ENCODE measurements at places on chromosomes 7 and 10.

- DNase-seq: no peak
Measured at GRCh38 chr10:80159166-80159873, 26.8 kb downstream of the PLAC9 start.

DNA sequence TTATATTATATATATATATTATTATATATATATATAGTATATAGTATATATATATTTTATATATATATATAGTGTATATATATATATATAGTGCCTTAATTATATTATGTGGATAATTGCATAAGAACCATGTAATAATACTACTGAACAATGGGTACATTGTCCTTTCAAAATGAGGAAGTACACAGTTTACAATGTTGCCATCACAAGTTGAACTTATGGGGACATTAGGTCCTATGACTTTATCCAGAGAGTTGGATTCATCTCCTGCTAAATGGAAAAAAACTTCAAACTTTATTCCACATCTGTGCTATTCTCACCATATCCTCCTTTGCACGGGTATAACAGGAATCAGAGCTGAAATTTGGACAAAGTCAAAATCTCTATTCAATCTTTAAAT, 105.0 kb upstream of the AGR3 start:
- DNase-seq: no peak

- no peak for DNase-seq
Measured at GRCh38 chr7:156378806-156379205, 261.8 kb upstream of the RNF32 start.

DNA sequence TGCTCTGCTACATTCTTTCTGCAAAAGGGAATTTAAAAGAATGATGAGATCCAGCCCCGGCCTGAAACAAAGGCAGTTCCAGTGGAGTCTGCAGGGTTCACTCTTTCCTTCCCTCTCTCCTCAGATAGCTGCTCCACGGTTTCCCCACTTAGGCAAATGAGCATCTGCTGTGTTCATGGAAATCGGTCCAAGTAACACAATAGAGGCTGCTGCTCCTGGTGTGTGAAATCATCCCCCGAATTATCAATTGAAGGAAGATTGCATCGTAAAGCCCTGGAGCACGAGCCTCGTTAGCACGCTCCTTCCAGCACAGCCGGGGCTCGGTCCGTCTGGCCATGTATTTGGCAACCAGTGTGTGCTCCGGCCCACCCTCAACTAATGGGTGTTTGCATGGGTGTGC, 108.3 kb upstream of the DPP6 start:
- DNase-seq: no peak

DNA sequence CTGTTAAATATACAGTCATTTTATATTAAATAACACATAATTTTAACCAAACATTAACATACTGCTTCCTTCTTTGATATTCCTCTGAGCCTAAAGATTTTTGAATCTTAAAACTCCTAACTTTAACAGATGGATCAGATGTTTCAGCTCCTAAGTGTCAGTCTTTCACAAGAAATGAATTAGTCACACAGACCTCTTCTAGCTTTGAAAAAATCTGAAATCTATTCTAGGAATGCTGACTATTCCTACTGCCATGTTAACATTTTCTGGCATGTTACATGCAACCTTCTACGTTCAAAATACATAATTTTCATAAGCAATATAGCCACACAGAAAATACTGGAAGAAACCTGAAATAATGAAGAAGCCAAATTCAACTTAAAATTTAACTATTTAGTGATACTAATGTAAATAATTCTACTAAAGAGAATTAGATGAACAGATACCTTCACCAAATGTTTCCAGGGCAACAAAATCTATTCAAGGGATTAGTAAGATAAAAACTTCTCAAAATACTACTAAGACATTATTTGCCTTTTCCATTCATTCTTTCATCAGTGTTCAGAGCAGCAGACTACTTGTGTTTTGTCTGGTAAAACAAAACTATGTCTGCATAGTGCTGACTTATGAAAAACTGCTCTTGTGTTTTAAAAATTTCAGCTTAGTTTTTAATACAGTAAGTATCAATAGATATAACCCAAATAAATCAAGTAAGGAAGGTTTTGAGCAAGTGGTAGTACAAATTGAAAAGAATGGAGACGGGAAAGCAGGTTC, 9.2 kb downstream of the JMJD1C start:
- DNase-seq: no peak

DNA sequence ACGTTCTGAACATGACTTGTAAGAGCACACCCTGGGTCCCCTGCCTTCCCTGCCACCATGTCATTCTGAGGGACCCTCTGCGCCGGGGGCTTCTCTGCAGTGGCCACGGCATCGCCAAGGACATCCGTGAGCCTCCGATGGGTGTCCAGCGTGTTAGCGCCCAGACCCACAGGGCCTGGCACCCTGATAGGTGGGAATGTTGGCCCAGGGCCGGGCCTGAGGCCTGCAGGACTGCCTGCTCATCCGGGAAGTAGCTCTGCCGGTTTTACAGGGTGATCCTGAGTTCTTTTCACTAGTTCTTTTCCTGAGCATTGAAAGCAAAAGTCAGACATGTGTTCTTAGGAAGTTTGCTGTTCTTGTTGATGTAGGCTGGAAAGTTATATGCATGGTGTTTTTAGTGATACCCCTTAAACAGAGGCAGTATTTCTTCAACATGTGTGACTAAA, 54.5 kb downstream of the WDR37 start:
- no peak for DNase-seq

- no peak for DNase-seq
Measured at GRCh38 chr7:155660758-155661093, 16.3 kb downstream of the RBM33 start.

- DNase-seq: no peak
Measured at GRCh38 chr7:151064454-151064853, 5.1 kb downstream of the SLC4A2 start.

DNA sequence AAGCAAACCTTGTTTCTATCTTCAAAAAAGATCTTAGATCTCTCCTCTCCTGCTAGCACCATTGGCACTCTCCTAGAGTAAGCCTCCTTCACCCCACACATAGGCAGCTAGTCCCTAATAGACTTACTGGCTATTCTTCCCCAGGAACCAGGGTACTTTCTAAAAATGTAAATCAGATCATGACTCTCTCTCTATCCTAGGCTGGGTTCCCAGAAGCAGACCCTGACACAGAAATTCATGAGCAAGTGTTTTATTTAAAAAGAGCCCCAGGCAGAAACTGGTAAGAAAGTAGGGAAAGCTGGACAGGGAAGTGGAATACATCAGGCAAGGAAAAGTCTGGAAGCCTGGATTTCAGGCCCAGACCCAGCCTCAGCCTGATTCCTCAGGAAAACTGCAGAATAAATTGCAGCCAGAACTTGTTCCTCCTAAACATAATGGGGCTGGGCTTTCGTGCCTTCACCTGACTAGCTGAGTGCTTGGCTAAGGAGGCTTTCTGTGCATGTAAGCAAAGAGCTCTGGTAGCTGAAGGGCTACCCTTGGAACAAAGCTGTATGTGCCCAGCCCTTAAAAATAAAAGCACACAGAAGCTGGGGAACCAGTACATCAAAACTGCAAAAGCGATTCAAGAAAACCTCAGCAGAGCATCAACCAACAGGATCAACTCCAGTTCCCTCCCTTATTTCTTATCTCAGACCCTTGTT, 18.8 kb upstream of the SORBS1 start:
- DNase-seq: no peak

DNA sequence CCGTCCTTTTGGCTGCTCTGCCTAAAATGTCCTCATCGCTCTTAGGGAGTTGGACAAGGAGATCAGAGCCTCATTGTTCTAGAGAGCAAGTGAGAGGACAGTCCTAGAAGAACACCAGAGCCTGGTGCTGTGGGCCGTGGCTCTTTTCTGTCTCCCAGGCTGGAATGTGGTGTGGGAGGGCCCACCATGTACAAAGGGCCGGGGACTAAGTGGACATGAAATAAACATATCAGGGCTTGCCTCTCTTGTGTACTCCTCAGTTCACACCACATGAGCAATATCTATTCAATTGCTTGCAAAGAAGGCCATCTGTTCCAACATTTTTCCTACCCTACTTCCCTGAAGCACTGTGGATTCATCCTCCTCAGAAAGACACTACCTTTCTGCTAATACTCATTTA, 510.4 kb downstream of the SUGCT start:
- no peak for DNase-seq

DNA sequence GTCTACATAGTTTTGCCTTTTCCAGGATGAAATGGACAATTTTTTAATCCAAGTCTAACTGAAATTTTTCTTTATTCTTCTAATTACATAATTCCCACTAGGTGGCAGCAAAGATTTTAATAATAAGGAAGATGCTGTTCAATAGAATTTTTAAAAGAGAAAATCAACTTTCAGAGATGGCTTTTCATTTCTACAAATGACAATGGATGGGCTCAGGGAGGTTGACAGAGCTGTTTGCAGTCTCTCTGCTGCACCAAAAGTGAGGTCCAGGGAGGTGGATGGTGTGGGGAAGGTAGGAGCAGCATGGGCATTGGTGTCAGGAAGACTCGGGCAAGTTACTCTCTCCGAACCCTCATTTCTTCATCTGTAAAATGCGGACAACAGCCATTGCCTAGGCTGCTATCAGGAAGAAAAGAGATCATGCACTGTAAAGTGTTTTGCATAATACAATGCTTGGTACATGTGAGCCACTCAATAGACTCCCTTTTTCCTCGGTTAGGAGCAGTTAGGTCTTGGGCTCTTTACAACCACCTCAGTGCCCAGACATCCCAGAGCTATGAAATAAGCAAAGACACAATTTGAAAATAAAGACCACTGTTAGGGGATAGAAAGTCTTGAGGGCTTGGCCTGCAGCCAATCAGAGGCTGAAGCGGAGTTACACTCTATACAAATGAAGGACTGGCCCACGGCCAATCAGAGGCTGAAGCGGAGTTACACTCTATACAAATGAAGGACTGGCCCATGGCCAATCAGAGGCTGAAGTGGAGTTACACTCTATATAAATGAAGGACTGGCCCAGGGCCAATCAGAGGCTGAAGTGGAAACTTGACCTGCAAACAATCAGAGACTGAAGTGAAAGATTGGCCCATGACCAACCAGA, 107.1 kb downstream of the ABLIM1 start:
- peak; percentile 79 for DNase-seq

- no peak for DNase-seq
Measured at GRCh38 chr10:119762805-119763798, 37.3 kb downstream of the INPP5F start.

DNA sequence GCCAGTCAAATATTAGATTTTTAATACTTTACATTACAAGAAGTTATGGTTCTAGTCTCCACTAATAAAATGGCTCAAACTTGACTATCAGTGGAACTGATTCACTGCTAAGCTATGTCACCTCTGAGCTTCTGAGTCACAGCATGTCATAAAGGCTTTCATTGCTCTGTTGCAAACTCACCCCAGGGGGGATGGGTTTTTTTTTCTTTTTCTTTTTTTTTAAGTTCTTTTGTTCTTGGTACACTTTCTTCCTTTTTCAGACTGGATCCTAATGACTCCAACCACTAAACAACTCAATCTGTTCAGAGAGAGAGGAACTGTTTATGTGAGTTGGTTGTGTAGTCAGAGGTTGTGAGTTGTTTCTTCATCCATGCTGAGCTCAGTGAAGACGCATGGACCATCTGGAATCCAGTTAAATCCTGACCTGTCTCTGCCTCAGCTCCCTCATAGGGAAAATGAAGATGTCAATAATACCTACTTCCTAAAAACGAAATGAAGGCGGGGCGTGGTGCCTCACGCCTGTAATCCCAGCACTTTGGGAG, 11.0 kb downstream of the MYOF start:
- DNase-seq: no peak

GRCh38 chr7:142176901-142177300, 65.4 kb downstream of the MGAM2 start:
- no peak for DNase-seq

- DNase-seq: peak; percentile 74
Measured at GRCh38 chr10:124033887-124034218, 59.5 kb downstream of the CHST15 start.

- DNase-seq: no peak
Measured at GRCh38 chr10:102409604-102410428, 8.8 kb downstream of the PSD start.

- peak; percentile 92 for DNase-seq
Measured at GRCh38 chr10:72254813-72255568, 18.7 kb upstream of the DDIT4 start.

GRCh38 chr7:38316733-38317360, 43.4 kb upstream of the TARP start:
- DNase-seq: no peak

- DNase-seq: no peak
Measured at GRCh38 chr10:103874730-103875129, 19.4 kb upstream of the SH3PXD2A start.

- no peak for DNase-seq
Measured at GRCh38 chr10:109996225-109996624, 11.6 kb upstream of the ADD3 start.

- no peak for DNase-seq
Measured at GRCh38 chr10:106615081-106615480, 549.4 kb downstream of the SORCS1 start.

- no peak for DNase-seq
Measured at GRCh38 chr7:129785685-129786514, 166.9 kb downstream of the UBE2H start.

DNA sequence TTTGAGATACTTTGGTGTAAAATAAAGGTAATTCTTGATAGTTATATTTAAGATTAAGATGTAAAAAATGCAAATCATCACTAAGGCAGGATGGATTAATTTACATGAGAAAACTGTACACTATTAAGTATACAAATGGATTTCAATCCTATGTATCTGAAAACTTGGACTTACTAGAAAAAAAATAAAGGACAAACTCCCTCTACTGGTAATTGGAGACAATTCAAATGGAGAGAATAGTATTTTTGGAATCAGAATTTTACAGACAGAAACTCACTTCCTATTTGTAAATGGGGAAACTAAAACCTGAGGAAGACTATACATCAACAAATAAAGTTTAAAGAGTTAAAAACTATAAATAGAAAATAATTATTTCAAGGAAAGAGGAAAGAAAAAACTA, 62.6 kb downstream of the CUL2 start:
- no peak for DNase-seq

- DNase-seq: peak; percentile 31
Measured at GRCh38 chr10:26890956-26891355, 30.2 kb upstream of the ABI1 start.

DNA sequence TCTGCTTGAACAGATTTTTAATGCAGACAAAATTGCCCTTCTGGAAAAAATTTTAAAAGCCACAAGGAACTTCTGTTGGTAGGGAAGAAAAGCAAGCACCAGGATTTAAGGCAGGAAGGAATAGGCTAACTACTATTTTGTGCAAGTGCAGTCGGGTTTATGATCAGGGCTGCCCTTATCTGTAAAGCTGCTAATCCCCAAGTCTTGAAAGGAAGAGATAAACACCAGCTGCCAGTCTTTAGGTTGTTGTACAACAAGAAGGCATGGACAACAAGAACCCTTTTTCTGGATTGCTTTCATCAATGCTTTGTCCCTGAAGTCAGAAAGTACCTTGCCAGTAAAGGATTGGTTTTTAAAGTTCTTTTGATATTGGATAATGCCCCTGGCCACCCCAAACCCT, 40.7 kb downstream of the RALA start:
- DNase-seq: no peak

- DNase-seq: no peak
Measured at GRCh38 chr7:4086723-4087122, 595.4 kb upstream of the FOXK1 start.

DNA sequence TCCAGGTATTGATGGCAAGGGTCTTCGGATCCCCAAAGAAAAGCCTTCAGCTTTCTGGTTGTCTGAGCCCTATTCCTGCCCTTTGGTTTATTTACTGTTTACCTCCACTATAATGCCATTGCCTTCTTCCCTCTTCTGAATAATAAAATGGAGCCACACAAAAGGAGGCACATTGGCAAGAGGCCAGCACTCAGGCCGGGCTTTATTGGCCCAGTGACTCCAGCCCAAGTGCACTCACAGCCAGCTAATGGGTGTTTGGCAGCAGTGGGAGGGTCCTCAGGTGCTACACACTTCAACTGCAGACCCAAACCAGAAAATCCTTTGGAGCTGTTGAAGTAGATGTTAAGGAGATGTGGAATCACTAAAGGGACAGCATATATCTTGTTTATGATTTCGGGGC, 336.0 kb downstream of the PLXNA4 start:
- DNase-seq: no peak
